ENCODE measurements at places on chromosomes 6 and 20.

- no peak for DNase-seq
Observed at GRCh38 chr6:155024391-155025027, 29.4 kb downstream of the TIAM2 start.

GRCh38 chr6:73671911-73672685 lies 18.3 kb upstream of the SLC17A5 start:
- DNase-seq, result no peak

- no peak for DNase-seq
Observed at GRCh38 chr20:18628330-18628920, 40.6 kb downstream of the DTD1 start.

GRCh38 chr6:42873313-42873712 lies 6.1 kb upstream of the RPL7L1 start:
- DNase-seq, result no peak

- DNase-seq, result no peak
Observed at GRCh38 chr20:6746901-6747609, 20.4 kb upstream of the BMP2 start.

DNA sequence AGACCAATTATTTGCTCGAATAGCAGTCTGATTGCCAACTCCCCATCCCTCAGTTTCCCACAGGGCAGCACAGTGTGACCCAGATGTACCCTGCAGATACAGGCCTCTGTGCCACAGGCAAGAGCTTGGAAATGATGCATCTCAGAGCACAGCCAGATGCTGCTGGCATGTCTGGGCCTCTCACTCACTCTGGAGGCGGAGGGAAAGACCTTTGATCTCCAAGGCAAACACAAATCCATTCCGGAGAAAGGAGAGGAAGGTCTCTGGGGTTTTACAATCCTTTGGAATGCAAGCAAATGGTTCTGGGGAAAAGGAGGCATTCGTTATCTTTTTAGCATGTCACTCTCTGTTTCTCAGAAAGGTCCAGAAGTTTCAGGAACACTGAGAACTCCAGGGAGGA lies 74.2 kb downstream of the RIOK1 start:
- no peak for DNase-seq

DNA sequence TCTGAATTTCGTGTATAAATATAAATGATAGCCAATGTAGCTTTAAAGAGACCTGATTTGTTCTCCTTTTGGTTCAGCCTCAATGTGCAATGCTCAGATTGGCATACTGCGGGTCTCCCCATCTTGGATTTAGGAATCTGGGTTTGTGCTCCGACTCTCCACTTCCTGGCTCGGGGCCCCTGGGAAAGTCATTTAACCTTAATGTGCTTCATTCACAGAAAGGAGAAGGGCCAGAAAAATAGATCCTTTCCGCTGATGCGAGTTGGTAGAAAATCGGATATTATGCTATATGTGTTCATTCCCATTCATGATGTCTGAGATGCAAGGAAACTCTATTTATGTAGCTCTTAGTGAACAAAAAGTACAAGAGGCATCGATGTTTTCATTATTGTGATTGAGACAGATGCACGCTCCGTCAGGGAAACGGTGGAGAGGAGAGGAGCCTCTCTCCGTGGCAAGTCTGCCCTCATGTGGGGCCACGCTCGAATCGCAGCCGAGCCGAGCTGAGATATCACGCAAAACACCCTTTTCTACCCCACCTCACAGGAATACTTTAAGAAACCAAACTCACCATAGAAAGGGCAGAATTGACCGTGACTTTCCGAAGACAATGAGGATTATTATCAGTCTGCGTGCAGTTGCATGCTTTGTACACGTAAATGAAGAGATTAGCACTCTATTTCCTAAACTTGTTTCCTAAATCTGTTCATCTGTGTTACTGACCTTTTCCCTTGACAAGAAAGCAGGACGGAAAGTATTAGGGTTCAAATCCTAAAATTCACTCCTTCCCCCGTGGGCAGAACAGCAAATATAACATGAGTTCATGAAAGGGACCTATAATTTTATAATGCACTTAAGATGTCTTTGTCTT lies 136.6 kb downstream of the COL9A1 start:
- peak; percentile 3 for DNase-seq

DNA sequence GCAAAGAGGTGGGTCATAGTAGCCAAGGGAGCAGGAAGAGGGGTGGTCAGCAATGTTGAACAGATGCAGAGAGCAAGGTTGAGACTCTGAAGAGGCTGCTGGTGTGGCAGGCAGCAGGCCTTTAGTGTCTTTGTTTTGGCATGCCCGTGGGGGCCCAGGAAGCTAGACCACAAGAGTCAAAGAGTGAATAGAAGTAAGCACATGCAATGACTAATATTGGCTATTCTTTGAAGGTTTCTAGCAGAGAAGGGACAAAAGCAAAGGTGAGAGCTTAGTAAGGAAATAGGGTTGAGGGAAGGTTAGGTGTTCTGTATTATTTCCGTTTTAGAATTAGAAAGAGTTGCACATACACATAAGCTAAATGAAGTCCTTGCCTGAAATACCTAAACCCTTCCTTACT lies 18.8 kb downstream of the TDRD6 start:
- no peak for DNase-seq

DNA sequence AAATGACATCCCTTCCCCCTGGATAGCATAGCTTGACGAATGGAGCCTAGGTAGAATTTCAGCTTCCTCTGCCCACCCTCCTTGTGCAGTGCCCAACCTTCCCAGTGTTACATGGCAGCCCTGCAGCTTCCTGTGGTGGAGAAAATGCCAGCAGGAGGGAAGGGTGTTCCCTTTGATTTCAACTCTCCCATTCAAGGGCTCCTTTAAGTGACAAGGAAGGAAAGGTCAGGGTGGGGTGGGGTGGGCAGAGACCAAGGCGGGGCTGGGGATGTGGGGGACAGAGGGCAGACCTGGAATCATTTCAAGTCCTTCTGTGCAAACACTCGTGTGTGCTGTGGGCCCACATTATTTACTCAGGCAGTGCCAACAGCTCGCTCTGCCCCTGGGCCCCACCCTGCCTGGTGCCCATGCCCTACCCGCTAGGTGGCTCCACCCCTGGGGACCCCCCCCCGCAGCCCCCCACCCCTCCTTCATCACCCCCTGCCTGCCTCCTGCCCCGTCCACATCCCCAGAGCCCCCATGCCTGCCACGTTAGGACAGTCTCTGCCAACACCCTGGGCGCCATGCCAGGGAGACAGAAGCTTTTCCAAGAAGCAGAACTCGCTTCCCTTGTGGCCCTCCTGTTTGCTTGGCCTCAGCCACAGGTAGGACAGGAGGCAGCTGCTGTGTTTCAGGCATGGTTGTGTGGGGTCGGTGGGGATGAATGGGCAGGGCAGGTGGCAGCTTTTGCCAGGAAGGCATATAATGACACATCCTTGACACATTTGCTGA lies 9.4 kb downstream of the SPDEF start:
- no peak for DNase-seq

- DNase-seq, result no peak
Observed at GRCh38 chr6:100135977-100136376, 142.0 kb upstream of the MCHR2 start.

DNA sequence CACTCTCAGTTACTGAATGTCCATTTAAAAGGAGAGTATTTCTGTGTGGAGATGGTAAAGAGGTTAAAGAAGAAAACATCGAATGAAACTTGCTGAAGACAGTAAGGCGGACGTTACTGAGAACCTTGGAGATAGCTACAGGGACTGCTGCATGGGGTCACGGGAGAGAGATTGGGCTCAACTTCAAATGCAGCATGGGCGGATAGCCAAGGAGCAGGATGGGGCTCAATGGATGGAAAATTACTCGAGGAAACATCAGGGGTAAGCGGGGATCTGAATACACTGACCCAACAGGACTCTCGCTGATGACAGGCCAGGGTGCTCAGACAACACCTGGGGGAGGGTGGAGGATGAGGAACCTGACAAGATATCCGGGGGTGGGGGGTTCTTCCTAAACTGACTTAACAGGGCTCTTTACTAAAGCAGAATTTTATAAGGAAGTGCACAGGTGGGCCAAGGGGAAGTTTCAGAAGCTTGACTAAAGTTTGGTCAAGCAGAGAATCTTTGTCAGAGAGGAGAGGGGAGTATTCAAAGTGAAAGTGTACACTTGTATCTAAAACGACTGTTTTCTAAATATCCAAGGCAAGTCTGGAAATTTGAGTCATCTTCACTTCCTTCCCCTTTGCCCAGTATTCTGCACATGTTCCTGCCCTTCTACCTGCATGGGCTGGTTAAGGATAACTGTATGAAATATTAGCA lies 22.8 kb downstream of the ECT2L start:
- no peak for DNase-seq

GRCh38 chr6:165245287-165245686 lies 64.1 kb downstream of the C6orf118 start:
- DNase-seq, result no peak

- DNase-seq, result no peak
Observed at GRCh38 chr20:43408848-43409576, 48.7 kb upstream of the SRSF6 start.

DNA sequence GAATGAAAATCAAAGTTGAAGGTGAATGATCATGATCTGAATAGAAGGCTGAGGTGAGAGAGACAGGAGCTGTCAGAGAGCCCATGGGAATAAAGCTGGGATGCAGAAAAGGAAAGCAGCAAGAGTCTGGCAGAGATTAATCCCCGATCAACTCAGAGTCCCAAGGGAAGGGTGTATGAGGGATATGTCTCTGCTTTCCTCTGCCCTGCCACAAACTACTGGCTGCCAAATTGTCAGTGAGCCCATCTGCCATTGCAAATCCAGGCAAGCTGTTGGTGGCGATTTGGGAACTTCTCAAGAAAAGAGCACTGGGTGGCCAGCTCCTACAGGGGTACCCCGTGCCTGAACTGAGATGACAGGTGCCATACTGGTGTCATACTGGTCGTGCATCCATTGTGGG lies 705.5 kb upstream of the MAN1A1 start:
- no peak for DNase-seq

DNA sequence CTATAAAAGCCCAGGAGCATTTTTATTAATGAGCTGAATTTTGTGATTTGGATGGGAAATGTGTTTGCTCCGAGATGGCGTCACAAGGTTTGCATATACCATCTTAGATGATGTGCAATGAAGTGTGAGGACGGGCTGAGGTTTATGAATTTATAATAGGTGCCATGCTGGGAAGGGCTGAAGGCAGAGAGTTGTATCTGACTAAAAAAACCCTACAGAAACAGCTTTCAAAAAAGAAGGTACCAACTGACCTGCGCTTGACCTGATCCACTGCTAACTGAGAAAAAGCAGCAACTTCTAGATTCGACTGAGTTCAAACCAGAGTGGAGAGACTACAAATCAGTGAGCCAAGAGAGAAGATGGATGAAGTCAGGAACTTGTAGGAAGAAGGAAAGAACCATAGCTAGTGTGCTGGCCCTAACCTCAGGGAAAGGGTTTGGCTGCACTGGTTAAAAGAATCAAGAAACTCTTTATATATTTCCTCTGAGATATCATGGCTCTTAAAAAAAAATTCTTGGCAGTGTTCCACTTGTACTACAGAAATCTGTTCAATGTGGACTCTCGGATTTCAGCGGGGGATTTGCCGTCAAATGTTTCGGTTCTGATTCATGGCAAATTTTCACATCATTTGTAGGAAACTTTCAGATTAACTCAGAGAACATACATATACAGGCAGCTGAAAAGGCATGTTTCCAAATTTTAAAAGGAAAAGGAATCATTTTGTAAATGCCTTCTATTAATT lies 56.5 kb upstream of the HDGFL1 start:
- no peak for DNase-seq

DNA sequence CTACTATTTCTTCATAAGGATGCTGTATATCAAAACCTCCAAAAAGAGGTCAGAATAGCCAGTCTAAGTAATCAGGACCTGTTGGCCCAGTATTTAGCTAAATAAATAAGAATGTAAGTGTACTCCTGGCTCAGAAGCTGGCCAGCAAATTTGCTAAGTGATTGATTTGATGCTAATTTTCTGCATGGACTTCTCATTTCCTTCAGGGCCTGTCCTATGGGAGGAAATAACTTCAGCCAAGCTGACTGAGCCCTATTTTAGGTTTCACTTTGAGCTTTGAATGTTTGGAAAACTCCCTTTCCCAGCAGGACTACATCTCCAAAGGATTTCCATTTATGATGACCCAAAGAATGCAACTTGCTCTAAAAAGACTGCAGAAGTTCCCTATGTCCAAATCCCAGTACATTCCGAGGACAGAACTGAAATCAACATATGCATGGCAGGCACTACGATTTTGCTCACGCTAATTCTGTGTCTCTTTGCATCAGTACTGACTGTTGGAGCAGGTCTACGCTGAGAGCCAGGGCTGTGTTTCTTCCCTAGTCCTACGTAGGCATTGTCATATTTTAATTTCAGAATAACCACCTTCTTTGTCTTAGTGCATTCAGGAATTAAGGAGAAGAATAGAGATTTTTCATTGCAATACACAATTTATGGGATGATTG lies 441.4 kb upstream of the PLCB4 start:
- no peak for DNase-seq

DNA sequence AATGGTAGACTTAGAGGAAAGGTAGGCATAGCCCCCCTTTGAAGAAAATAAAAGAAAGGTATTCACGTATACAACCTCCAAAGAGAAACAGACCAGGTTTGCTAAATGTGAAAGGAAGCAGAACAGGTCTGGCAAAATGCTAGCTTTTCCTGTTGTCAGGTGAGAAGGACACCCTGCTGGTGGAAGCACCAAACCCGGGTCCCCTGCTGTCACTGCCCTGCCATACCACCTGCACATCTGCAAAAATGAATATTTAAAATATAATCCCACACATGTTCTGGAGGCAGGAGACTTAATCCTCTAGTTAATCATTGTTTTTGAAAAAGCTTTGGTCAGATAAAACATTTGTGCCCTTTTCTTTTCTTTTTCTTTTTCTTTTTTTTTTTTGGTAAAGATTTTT lies 48.9 kb upstream of the OLIG3 start:
- DNase-seq, result no peak

DNA sequence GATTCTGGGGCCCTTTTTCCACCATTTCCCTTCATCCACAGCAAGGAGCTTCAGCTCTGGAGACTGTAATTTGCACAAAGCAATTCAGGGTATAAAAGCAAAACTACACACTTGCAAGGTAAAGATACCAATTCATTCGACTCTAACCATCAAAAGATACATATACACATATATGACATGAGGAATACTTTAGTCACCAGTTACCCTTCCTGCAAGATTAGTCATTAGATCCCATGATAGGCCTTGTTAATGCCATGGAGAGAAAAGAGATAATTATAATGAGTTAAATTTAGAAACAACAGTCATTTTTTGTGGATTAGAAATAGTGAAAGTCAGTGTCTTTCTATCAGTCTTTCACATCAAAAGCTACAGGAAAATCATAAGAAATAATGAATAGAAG lies 204.2 kb downstream of the KCNQ5 start:
- DNase-seq, result no peak

GRCh38 chr6:36546308-36546919 lies 865 bp downstream of the STK38 start:
- no peak for DNase-seq
